ENCODE measurements at places on chromosomes 11 and 22. TPM values are rescaled to one million over a fixed set of nuclear protein-coding genes. Genes with fewer than 3 reads are reported as not detected.

Gene NLRP6
- not detected for total RNA-seq

Gene IRAG1
- under 0.01 TPM for total RNA-seq

Gene XRRA1
- 17.6 TPM for total RNA-seq

Gene UBQLN3
- total RNA-seq = not detected

Gene APOL5
- total RNA-seq = not detected

Gene TBC1D22A
- 18.9 TPM for total RNA-seq

Gene OR2D2
- total RNA-seq = not detected

Gene PNPLA5
- total RNA-seq = not detected

Gene FOSL1
- total RNA-seq = 141 TPM

Gene LGR4
- 30.8 TPM for total RNA-seq

Gene KCNK7
- total RNA-seq = 0.23 TPM

Gene LDHAL6A
- not detected for total RNA-seq

Gene PARVA
- total RNA-seq = 17.7 TPM

Gene CELSR1
- 52.6 TPM for total RNA-seq

Gene TEX12
- not detected for total RNA-seq

Gene SHANK3
- 5.2 TPM for total RNA-seq

Gene TTC28
- total RNA-seq = 1.5 TPM

Gene AMOTL1
- 107 TPM for total RNA-seq

Gene INPP5J
- 0.34 TPM for total RNA-seq

Gene OR5B17
- not detected for total RNA-seq

Gene GAS2
- 2.2 TPM for total RNA-seq

Gene AQP11
- total RNA-seq = 0.11 TPM

Gene SYT9
- not detected for total RNA-seq

Gene PANX3
- not detected for total RNA-seq

Gene BDNF
- 0.08 TPM for total RNA-seq

Gene C11orf91
- total RNA-seq = not detected

Gene PLAAT5
- total RNA-seq = not detected

Gene CDKN1C
- 2.6 TPM for total RNA-seq

Gene MPZL3
- 12.1 TPM for total RNA-seq

Data from hair follicular keratinocyte (primary cell).